ENCODE measurements at places on chromosomes 4 and X.

- DNase-seq, result no peak
Observed at GRCh38 chr4:186563761-186564160, 8.4 kb upstream of the MTNR1A start.

GRCh38 chrX:40663078-40663740 lies 15.8 kb upstream of the CXorf38 start:
- no peak for DNase-seq

- DNase-seq, result no peak
Observed at GRCh38 chr4:150176547-150176946, 98.3 kb downstream of the DCLK2 start.

GRCh38 chr4:123443401-123444289 lies 47.0 kb downstream of the SPRY1 start:
- DNase-seq, result no peak

- DNase-seq, result no peak
Observed at GRCh38 chrX:121010218-121010617, 24.7 kb upstream of the CT47A1 start.

DNA sequence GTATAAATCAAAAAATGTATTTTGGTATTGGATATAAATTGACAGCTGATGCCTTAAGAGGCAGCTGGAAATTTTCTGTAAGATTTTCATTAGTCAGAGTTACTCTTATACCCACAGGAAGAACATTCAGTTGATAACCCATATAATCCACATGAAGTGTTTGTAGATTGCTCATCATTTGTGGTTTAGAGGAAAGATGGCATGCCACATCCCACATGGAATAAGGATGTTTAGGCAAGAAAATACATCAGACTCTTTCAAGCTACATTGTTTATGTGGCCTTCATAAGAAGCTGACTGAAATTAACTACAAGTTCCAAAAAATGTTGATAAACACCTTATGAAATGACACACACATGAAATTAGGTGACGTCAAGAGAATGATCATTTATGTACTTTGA lies 56.6 kb downstream of the AREG start:
- no peak for DNase-seq

GRCh38 chrX:46433892-46434291 lies 111.3 kb downstream of the ZNF674 start:
- no peak for DNase-seq

GRCh38 chr4:184668511-184669114 lies 19.1 kb downstream of the PRIMPOL start:
- no peak for DNase-seq

GRCh38 chr4:604131-604530 lies 21.2 kb upstream of the PDE6B start:
- no peak for DNase-seq

GRCh38 chr4:155179216-155179615 lies 29.2 kb upstream of the NPY2R start:
- no peak for DNase-seq

GRCh38 chr4:177569434-177569833 lies 127.2 kb upstream of the AGA start:
- DNase-seq, result no peak

GRCh38 chr4:136106753-136107152 lies 1425.5 kb downstream of the PCDH18 start:
- no peak for DNase-seq

DNA sequence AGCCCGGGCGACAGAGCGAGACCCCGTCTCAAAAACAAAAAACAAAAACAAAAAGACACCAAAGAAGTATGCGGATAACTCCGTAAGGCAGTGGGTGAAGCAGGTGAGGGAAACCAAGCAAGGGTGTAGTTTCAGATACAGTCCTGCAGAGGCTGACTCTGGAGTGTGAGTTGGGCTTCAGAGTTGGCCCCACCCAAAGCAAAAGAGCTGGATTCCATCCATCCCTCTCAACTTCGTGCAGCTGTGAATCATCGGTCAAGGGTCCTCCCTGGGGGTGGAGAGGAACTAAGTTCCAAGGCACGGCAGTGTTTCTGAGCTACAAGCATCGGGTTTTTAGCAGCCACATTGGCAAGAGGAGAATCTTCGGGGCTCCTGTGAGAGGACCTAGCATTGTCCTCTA lies 43.9 kb upstream of the FAM9A start:
- no peak for DNase-seq

GRCh38 chr4:18689308-18690115 lies 668.0 kb upstream of the LCORL start:
- DNase-seq, result no peak

DNA sequence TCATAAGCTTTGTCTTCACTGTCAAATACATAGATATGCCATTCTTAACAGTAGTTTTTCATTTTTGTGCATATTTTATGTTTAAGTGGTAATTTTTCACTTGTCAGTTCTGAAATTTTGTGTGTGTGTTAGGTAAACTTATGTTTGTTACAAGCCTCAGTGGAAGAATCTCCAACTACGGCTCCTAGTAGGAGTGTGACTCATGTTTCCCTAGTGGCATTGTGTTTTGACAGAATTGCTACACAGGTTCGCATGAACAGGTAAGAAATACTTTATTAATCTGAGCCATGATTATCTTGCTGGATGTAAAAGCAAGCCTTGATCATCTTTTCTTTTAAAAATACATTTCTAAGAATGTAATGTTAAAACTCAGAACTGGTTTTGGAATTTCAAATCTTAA lies 94.4 kb downstream of the BLTP1 start:
- no peak for DNase-seq

- DNase-seq, result no peak
Observed at GRCh38 chr4:40466789-40467188, 131.7 kb downstream of the CHRNA9 start.

- DNase-seq, result no peak
Observed at GRCh38 chr4:134687646-134688628, 486.3 kb upstream of the PABPC4L start.

DNA sequence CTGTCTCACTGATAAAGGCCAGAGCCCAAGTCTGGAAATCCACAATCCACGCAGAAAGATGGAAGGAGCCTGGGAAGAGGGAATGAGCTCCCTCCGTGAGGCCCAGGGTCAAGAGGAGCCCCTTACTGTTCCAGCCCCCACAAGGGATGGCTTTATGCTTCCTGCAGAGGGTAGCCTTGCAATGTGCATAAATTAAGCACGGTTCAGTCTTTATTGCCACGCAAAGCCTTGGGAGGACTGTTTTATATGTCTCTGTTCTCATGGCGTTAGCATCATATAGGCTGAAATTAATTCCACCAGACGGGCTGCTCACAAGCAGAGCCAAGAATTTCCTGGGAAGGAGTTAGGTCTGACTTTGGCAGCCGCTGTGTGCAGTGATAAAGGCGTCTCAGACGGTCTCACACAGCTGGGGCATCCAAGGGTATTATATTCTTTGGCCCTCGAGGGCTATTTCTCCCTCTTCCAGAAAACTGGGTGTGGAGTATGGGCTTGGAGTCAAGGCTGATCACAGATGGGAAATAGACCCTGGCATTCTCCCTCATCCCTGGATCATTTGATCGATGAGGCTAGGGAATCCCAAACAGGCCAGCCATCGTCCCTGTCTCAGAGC lies 38.5 kb downstream of the CYTL1 start:
- DNase-seq, result no peak

DNA sequence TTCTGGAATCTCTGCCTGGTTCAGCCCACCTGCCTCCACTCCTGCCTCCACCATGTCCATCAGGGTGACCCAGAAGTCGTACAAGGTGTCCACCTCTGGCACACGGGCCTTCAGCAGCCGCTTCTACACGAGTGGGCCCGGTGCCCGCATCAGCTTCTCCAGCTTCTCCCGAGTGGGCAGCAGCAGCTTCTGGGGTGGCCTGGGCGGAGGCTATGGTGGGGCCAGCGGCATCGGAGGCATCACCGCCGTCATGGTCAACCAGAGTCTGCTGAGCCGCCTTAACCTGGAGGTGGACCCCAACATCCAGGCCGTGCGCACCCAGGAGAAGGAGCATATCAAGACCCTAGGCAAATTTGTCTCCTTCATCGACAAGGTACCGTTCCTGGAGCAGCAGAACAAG lies 28.4 kb upstream of the GABRA3 start:
- DNase-seq, result no peak

DNA sequence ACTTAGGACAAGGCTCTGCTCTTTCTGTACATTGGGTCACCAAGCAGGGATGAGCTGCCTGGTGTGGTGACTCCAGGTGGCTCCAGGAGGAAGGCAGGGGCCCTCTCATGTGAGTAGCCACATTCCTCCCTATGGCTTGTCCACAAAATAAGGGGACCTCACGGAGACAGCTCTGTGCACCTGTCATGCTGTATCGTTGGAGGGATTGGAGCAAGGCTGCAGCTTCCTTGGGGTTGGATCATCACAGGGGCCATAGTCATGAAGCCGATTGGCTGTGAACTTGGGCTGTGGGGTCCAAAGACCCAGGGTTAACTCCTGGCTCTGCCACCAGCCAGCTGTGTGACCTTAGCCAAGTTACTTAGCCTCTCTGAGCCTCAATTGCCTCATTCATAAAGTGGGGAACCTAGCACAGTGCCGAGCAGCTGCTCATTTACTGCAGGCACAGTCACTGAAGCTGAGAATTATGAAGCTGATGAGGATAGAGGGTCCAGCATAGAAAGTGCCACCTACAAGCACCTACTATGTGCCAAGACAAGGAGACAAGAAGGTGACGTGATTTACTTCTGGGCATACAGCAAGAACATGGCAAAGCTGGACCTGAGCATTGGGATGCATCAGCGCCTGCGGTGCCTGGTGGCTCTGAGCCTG lies 11.8 kb upstream of the KIAA0232 start:
- no peak for DNase-seq

GRCh38 chrX:48939524-48940228 lies 17.7 kb downstream of the OTUD5 start:
- DNase-seq, result no peak

Data from stimulated activated CD8-positive, alpha-beta memory T cell treated with anti-CD3 and anti-CD28 coated beads, Interleukin-15, amount 100 ng/mL, for 48 hours (primary cell).